ENCODE measurements at places on chromosomes 5 and 9. TPM values are rescaled to one million over a fixed set of nuclear protein-coding genes. Genes with fewer than 3 reads are reported as not detected.
A peak's percentile ranks its signal among the peaks of the same experiment; 100 is the strongest.

GRCh38 chr9:34612788-34613390, 992 bp upstream of the RPP25L start:
- H3K4me1 ChIP-seq = peaks cover 9% of the 10 kb centered on the region
- DNase-seq = peak; percentile 80
- no peaks in the 10 kb centered on the region for H3K27me3 ChIP-seq
- H3K27ac ChIP-seq = no peak overlapping the region
- no peaks in the 10 kb centered on the region for H3K36me3 ChIP-seq

DNA sequence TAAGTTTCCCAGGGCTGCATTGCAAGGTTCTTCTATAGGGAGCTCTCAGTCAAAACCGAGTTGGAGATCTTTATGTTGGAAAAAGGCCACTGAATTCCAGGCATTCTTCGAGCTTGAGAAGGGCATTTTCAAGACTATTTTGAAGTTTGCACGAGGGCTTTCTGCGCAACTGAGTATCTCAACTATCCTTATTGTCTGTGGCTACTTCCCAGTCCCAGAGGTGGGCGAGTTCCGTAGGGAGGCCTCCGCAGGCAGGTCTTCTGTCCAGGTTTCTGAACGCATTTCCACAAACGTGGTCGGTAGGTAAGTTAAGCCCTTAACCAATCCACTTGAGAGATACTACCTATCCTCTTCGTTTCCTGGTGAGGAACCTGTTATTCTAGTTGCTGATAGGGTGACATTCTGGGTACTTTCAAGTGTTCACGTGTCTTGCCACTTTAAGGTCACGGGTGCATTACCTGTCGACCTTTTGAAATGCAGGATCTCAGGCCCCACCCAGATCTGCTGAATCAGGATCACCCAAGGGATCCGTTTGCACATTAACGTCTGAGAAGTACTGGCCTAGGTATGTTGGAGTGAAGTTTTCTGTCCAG, 51.4 kb upstream of the TJP2 start:
- no peaks in the 10 kb centered on the region for H3K27me3 ChIP-seq
- H3K4me1 ChIP-seq = peaks cover 2% of the 10 kb centered on the region
- H3K27ac ChIP-seq = no peak overlapping the region

DNA sequence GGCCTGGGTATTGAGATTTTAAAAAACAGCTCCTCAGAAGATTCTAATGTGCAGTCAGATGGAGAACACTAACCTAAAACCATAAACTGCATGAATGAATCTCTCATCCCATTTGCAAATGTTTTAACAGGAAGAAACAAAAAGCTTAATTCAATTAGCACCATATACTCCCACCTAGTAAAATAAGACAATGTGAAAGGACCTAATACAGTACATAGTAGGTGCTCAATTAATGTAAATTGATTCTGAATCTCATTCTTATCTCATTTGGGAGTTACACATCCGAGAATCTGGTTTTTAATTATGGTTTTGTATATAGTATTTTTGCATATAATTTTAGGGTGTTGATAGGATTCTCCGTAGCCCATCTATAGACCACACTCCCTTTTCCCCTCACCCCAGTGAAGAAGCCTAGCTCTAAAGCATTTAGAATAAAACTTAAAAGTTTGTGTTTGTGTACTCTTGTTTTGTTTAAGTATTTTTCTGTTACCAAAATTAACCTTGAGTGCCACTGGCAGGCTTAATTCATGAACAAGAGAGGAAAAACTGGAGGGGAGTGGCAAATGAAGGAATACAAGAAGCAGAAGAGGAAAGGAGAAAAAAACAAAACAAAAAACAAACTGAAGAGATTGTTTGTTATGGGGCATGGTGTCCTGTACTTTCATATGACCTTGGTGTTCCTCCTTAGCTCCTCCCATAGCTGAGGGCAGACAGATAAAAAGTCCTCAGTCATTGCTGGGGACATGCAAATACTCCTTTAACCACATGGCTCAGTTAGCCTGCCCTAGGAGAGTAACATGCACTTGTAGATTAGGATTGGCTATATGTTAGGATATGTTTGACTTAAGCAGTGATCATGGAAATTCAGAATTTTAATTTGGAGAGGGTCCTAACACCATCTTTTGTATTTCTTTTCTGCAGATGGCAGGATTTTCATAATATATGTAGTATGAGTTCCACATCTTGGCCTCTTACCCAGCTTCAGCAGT, 1.2 kb downstream of the RNF14 start:
- H3K36me3 ChIP-seq = no peaks in the 10 kb centered on the region
- peak overlapping the region; percentile 86 for H3K4me3 ChIP-seq
- no peak overlapping the region for H3K27ac ChIP-seq

- H3K36me3 ChIP-seq = no peaks in the 10 kb centered on the region
- H3K27me3 ChIP-seq = no peaks in the 10 kb centered on the region
- no peak for DNase-seq
- H3K4me3 ChIP-seq = no peak overlapping the region
- no peak overlapping the region for H3K27ac ChIP-seq
- no peaks in the 10 kb centered on the region for H3K4me1 ChIP-seq
Observed at GRCh38 chr9:37617832-37618231, 25.4 kb upstream of the TOMM5 start.

DNA sequence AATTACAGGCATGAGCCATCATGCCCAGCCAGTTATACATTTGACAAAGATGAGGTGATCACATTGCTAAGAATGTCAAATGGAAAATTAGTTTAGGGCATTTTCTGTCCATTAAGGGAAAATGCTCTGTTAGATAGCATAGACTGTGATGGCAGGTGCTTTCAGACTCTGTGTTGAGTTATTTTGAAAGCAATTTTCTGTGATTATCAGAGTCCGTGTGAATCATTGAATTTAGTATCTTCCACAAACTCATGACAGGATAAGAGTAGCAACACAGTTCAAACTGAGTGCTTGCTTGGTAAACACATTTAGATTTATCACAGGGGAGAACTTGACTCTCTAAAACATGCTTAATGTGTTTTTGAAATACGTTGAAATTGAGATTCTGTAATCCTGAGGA, 69.0 kb downstream of the GAPVD1 start:
- no peak overlapping the region for H3K27ac ChIP-seq
- no peaks in the 10 kb centered on the region for H3K36me3 ChIP-seq
- DNase-seq = no peak
- no peaks in the 10 kb centered on the region for H3K27me3 ChIP-seq
- H3K4me3 ChIP-seq = no peak overlapping the region
- no peaks in the 10 kb centered on the region for H3K4me1 ChIP-seq

- H3K36me3 ChIP-seq = no peaks in the 10 kb centered on the region
- H3K27ac ChIP-seq = no peak overlapping the region
- no peaks in the 10 kb centered on the region for H3K27me3 ChIP-seq
- no peak for DNase-seq
- peaks cover 1% of the 10 kb centered on the region for H3K4me1 ChIP-seq
- no peak overlapping the region for H3K4me3 ChIP-seq
Observed at GRCh38 chr5:55538661-55539060, 3.9 kb upstream of the PLPP1 start.

- H3K27me3 ChIP-seq = no peaks in the 10 kb centered on the region
- no peak for DNase-seq
- H3K27ac ChIP-seq = no peak overlapping the region
- no peak overlapping the region for H3K4me3 ChIP-seq
Observed at GRCh38 chr9:116377179-116377798, 223.7 kb downstream of the PAPPA start.

GRCh38 chr9:68509689-68510088, 31.0 kb downstream of the TMEM252 start:
- no peak for DNase-seq
- no peak overlapping the region for H3K27ac ChIP-seq
- H3K36me3 ChIP-seq = no peaks in the 10 kb centered on the region
- no peaks in the 10 kb centered on the region for H3K27me3 ChIP-seq
- H3K4me3 ChIP-seq = no peak overlapping the region

DNA sequence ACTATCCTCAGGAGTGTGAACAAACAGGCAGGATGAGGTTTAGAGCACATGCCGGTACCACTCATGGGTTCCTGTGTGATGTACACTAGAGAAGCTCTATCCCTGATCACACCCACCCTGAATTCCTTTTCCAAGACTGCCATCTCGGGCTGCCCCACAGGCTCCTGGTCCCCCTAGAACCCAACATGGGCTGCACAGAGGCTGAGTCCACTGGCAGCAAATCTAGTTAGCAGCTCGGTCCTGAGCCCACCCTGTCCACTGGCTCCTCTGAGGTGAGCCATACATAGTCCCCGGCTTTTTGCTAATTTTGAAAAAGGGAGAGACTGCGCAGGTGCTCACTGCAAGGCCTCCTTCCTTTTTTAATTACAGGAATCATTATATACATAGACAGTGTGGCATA, 227.0 kb downstream of the FSTL4 start:
- no peak overlapping the region for H3K4me3 ChIP-seq
- no peak for DNase-seq
- H3K4me1 ChIP-seq = no peaks in the 10 kb centered on the region
- no peak overlapping the region for H3K27ac ChIP-seq
- no peaks in the 10 kb centered on the region for H3K36me3 ChIP-seq
- H3K27me3 ChIP-seq = no peaks in the 10 kb centered on the region

DNA sequence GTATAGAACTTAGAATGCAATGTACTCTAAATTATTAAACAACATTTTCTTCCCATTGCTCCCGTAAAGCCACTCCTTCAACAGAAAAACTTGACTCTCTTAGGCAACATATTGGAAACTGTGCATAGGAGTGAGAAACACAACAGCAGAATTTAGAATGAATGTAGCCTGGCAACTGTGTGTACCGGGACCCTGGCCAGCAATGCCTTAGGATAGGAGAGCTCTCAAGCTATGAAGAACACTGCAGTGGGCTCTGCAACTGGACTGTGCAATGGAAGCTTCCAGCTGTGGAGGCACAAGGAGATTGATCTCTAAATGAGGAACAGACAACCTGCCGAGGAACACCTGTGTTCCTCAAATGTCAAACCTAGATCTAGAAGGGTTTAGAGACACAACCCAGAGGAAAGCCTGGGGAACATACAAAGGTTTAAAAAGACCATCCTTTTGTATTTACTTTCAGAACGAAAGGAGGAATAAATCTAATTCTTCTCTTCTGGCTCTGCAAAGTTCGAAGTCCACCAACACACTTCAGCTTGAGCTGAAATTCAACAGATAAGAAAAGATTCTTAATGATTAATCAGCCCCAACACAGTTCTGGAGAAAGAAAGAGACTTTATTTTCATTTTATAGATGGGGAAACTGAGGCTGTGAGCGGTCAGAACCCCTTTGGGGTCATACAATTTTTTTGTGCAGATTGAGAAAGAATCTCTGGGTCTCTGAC, 51.5 kb upstream of the ARL15 start:
- peaks cover 2% of the 10 kb centered on the region for H3K4me1 ChIP-seq
- DNase-seq = no peak
- no peak overlapping the region for H3K4me3 ChIP-seq
- no peaks in the 10 kb centered on the region for H3K36me3 ChIP-seq
- no peak overlapping the region for H3K27ac ChIP-seq

DNA sequence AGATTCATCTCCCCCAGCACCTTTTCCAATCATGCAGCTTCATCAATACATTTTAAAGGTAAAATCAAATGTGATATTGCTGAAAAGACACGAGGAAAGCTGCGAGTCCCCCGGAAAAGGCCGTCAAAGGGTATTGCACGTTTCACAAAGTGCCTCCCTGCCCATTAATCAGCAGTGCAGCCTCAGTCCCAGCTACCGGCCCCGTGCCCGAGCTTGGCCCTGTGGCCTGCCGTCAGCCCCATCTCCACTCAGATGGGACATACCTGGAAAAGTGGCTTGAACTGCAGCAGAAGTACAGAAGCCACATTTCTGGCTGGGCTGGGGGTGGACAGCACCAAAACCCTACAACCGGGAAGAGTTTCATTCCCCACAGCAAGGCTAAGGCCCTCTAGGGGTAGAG, 39.9 kb upstream of the EQTN start:
- H3K36me3 ChIP-seq = no peaks in the 10 kb centered on the region
- no peaks in the 10 kb centered on the region for H3K27me3 ChIP-seq
- peaks cover 37% of the 10 kb centered on the region for H3K4me1 ChIP-seq
- no peak overlapping the region for H3K4me3 ChIP-seq
- no peak for DNase-seq
- H3K27ac ChIP-seq = peak overlapping the region; percentile 57

DNA sequence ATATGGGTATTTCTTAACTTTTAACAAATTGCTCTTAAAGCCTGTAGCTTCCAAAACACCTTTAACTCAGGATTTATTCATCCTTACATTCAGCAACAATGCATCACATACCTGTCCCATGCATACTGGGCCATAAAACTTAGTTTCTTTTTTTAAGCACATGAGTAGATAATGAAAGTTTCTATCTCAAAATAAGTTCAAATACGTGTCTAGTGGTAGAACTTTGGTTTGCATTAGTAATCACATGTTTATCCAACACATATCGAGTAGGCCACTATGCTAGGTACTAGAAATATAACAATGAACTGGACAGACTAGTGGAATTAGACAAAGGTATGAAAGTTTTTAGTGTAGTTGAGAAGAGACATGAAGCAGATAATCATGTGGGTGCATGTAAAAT, 99.6 kb downstream of the DOCK2 start:
- no peak overlapping the region for H3K4me3 ChIP-seq
- H3K4me1 ChIP-seq = no peaks in the 10 kb centered on the region

- H3K27ac ChIP-seq = no peak overlapping the region
- no peaks in the 10 kb centered on the region for H3K36me3 ChIP-seq
- DNase-seq = no peak
- no peaks in the 10 kb centered on the region for H3K4me1 ChIP-seq
Observed at GRCh38 chr9:131960851-131961495, 118.7 kb downstream of the MED27 start.

DNA sequence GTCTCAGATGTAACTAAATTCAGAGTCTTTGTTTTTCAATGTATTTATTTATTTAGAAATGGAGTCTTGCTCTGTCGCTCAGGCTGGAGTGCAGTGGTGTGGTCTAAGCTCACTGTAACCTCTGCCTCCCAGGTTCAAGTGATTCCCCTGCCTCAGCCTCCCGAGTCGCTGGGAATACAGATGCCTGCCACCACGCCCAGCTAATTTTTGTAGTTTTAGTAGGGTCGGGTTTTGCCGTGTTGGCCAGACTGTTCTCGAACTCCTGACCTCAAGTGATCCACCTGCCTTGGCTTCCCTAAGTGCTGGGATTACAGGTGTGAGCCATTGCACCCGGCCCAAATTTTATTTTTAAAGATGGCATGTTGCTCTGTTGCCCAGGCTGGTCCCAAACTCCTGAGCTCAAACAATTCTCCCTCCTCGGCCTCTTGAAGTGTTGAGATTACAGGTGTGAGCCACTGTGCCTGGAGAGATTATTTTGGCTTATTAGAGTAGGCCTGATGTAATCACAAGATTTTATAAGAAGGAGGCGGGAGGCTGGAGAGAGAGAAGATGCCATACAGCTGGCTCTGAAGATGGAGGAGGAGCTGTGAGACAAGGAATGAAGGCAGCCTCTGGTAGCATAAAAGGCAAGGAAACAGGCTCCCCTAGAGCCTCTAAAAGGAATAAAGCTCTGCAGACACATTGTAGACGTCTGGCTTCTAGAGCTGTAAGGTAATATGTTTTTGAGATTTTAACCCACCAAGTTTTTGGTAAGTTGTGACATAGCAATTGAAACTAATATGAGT, 12.9 kb upstream of the KLF9 start:
- no peak for DNase-seq
- peaks cover 2% of the 10 kb centered on the region for H3K4me1 ChIP-seq
- no peak overlapping the region for H3K4me3 ChIP-seq
- no peaks in the 10 kb centered on the region for H3K36me3 ChIP-seq
- H3K27ac ChIP-seq = no peak overlapping the region
- H3K27me3 ChIP-seq = no peaks in the 10 kb centered on the region

- H3K4me3 ChIP-seq = no peak overlapping the region
- no peak overlapping the region for H3K27ac ChIP-seq
- no peaks in the 10 kb centered on the region for H3K4me1 ChIP-seq
- no peaks in the 10 kb centered on the region for H3K27me3 ChIP-seq
- no peak for DNase-seq
Observed at GRCh38 chr9:103900466-103900865, 193.6 kb upstream of the SMC2 start.

Gene LCN9
- not detected for total RNA-seq

Gene ACTBL2
- total RNA-seq = not detected

Gene DOK3
- 6.2 TPM for total RNA-seq
